ENCODE measurements at places on chromosomes 3 and 15. TPM values are rescaled to one million over a fixed set of nuclear protein-coding genes. Genes with fewer than 3 reads are reported as not detected.
A peak's percentile ranks its signal among the peaks of the same experiment; 100 is the strongest.

The USP13 gene
- total RNA-seq, result 156 TPM

GRCh38 chr3:24562895-24563294 is 68.2 kb upstream of the THRB start:
- no peak for DNase-seq

DNA sequence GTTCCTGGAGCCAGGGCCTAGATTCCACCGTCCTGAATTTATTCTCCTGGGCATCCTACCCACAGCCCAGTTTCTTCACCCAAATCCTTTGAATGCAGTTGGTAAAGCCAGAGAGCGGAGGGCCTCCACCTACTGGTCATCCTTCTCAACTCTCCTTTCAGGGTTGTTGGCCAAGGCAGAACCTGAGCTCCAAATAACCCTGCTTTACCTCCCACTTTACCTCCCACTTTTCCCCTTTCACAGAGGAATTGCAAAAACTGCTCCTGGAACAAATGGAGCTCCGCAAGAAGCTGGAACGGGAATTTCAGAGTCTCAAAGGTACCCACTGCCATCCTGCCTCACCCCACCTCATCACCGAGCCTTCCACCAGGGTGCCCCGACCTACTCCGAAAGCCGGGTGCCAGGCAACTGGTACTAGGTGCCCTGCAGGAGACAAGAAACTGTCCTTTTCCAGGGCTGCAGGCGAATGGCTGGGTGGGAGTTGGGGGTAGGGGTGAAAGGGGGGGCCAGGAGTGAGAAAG is 6.8 kb downstream of the SKOR1 start:
- DNase-seq, result no peak

GRCh38 chr3:138089091-138089490 is 26.3 kb downstream of the DZIP1L start:
- DNase-seq, result no peak

GRCh38 chr3:193885832-193886231 is 250.1 kb upstream of the HES1 start:
- no peak for DNase-seq

GRCh38 chr3:190424478-190425439 is 24.9 kb downstream of the TMEM207 start:
- DNase-seq, result peak; percentile 62
